ENCODE measurements at places on chromosomes 2 and 18.

DNA sequence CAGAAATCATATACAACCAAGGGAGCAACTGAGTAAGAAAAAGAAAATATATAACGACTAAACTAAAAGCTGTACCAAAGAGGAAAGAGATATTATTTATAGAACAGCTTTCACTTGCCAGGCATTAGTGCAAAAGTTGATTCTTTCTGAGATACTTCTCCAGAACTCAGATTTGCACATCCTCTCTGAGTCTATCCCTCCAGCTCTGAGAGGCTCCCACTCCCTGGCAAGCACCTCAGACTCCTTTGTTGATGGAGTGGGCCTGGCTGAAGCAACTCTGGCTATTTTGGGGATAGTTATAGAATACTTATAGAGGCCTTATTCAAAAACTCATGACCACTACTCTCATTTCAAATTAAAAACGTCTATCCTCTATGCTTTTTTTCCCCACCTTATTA is 501.6 kb upstream of the TNP1 start:
- DNase-seq, result no peak

DNA sequence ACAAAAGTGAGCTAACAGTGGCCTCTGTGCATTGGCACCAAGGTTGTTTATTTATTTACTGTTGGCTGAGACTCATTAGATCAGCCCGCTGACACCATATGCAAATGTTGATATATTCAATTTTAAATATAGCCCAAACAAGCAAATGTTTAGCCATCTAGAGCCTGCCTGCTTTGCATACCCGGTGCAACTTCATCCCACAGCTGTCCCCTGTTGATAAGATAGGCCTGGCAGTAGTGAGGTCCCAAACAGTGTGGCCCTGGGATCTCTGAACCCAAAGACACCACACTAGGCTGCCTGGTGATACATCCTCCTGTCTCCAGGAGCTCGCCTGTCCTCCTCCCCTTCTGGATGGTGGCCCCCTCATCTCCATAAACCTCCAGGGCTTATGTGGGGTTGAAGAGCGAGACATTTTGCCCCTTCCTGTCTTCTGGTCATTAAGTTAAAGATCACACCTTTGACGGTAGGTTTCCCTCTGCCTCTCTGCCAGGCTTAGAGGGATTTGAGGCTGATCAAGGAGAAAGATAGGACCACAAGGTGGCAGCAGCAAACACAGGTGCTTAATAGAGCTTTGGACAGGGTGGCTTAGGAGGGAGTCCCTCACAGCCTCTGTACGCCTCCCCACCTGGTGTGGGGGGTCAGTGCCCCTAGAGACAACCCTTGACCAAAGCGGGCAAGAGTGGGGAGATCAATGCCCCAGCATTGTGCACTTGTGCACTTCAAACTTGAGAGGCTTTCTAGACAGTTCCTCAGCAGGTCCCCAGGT is 23.7 kb upstream of the MYO5B start:
- DNase-seq, result peak; percentile 48

DNA sequence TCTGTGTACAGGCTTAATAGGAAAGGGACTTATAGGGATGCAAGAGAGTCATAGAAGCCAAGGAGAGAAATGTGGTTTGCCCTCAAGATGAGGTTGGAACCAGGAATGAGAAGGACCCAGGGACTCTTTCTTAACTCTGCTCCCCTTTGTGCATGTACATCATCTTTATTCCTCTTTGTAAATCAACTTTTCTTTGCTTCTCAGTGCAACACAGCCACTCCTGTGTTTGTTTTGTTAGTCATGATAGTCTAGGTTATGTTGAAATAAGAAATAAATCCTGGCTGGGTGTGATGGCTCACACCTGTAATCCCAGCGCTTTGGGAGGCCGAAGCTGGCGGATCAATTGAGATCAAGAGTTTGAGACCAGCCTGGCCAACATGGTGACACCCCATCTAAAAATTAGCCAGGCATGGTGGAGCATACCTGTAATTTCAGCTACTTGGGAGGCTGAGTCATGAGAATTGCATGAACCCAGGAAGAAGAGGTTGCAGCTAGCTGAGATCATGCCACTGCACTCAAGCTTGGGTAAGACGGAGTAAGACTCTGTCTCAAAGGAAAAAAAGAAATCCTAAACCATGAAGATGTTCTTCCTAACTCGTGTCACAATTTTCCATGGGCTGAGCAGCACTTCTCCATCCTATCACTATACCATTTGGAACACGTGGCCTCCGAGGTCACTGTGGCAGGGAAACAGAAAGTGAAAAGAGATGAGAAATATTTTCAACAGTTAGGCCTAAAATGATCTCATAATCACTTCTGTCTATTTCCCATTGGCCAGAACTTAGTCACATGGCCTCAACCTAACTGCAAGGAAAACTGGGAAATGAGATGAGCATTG is 73.0 kb upstream of the TMEM17 start:
- no peak for DNase-seq

- DNase-seq, result no peak
Measured at GRCh38 chr18:79739440-79739778, 58.3 kb upstream of the KCNG2 start.

DNA sequence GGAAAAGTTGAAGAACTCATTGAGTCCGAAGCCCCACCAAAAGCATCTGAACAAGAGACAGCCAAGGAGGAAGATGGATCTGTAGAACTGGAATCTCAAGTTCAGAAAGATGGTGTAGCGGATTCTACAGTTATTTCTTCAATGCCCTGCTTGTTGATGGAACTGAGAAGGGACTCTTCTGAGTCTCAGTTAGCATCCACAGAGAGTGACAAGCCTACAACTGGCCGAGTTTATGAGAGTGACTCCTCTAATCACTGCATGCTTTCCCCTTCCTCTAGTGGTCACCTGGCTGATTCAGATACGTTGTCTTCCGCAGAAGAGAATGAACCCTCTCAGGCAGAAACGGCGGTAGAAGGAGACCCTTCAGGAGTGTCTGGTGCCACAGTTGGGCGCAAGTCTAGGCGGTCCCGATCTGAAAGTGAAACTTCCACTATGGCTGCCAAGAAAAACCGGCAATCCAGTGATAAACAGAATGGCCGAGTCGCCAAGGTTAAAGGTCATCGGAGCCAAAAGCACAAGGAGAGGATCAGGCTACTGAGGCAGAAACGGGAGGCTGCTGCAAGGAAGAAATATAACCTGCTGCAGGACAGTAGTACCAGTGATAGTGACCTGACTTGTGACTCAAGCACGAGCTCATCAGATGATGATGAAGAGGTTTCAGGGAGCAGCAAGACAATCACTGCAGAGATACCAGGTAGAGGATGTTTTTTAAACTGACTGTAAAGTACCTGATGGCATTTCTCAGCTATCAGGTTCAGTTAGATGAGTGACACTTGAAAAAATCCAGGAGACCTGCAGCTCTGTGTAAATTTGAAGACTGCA is 111.9 kb downstream of the HAUS1 start:
- no peak for DNase-seq

DNA sequence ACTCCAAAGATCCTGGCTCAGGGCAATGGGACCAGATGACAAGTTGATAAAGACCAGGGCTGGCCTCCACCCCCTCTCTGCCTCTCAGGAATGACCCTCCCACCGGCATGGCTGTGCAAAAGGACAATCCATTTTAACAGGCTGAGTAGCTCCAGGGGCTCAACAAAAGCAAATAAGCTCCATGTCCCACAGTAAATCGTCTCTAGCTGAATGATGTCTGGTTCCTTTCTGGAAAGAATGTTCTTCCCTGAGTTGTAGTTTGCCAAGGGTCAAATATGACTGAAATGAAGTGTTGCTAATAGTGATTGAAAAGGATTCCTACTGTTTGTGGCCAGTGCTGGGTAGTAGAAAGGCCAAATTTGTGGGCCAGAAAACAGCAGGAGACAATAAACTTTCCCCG is 434.4 kb upstream of the ETAA1 start:
- no peak for DNase-seq

- no peak for DNase-seq
Measured at GRCh38 chr2:148495586-148495985, 149.0 kb upstream of the EPC2 start.

DNA sequence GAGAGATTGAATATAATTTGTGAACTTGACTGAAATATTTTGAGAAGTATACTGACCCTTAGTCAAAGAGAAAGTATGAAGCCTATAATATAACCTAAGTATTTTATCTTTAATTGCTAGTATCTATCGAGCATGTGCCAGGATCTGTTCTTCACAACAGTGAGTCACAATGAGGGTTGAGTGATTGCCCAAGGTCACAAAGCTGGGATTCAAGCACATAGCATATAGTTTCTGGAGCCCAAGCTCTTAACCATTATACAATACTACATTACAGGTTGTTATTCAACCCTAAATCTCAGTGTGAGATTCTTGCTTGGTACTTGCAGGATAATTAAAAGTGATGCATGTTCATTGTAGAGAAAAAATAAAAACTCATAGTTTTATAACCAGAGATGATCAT is 97.2 kb downstream of the RAB3GAP1 start:
- no peak for DNase-seq

GRCh38 chr2:64996871-64997307 is 7.7 kb downstream of the SLC1A4 start:
- no peak for DNase-seq

DNA sequence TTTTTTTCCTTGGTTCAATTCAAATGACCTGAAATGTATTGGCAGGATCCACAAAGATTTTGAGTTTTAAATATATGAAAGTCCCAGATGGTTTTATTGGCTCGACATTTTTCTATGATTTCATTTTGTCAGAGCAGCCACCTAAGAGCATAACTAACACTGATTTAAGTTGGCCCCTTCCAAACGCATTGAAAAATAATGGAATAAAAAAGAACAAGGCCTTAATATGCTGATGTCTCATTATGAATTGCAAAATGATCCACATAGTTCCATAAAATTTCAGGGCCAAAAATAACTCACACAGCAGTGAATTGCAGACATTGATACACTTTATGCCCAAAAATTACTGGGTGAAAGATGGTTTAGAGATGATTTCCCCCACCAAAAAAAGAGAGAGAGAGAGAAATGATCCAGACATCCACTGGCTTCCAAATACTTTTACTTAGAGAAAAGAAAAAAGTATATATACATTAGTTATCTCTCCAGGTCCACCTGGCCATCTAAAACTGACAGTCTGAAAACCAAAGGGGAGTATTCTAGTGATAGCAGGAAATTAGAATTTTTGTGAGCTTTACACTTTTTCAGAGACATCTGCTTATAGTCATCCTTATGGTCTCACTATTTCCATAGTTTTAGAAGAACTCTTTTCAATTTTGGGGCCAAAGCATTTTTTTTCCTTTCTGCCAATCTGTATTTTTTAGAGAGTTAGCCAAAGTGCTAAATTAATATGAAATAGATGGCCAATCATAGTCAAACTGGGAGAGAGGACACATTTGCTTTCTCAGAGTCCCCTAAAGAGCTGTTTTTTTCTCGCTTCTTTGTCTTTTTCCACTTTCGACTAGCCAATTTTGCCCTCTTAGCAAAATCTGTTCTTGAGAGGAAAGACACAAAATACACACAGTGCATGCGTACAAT is 213.5 kb upstream of the RND3 start:
- no peak for DNase-seq
